ENCODE measurements at places on chromosomes 11 and 22.

GRCh38 chr22:23213581-23214334, 33.4 kb downstream of the BCR start:
- no peak for DNase-seq

DNA sequence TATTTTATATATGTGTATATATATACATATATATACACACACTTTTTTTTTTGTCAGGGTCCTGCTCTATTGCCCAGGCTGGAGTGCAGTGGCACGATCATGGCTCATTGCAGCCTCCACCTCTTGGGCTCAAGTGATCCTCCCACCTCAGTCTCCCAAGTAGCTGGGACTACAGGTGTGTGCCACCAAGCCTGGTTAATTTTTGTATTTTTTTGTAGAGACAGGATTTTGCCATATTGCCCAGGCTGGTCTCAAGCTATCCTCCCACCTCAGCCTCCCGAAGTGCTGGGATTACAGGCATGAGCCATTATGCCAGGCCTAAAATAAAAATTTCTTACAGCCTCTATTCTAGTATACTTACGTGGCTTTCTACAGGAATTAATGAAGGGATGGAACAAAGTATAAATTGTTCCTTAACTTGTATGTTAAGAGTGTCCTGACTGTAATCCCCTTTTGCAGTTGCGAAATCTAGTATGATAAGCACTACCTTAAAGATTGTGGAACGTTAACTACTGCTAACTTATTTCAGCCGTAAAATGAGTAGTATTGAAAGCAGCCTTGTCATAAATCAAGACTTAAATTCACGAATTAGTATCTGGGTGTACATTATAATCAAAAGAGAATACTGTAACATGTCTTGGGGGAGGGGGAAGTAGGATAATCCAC, 2.1 kb downstream of the TRAF6 start:
- no peak for DNase-seq

- no peak for DNase-seq
These were observed 10.0 kb downstream of the CD6 start for GRCh38 chr11:60981515-60981914.

DNA sequence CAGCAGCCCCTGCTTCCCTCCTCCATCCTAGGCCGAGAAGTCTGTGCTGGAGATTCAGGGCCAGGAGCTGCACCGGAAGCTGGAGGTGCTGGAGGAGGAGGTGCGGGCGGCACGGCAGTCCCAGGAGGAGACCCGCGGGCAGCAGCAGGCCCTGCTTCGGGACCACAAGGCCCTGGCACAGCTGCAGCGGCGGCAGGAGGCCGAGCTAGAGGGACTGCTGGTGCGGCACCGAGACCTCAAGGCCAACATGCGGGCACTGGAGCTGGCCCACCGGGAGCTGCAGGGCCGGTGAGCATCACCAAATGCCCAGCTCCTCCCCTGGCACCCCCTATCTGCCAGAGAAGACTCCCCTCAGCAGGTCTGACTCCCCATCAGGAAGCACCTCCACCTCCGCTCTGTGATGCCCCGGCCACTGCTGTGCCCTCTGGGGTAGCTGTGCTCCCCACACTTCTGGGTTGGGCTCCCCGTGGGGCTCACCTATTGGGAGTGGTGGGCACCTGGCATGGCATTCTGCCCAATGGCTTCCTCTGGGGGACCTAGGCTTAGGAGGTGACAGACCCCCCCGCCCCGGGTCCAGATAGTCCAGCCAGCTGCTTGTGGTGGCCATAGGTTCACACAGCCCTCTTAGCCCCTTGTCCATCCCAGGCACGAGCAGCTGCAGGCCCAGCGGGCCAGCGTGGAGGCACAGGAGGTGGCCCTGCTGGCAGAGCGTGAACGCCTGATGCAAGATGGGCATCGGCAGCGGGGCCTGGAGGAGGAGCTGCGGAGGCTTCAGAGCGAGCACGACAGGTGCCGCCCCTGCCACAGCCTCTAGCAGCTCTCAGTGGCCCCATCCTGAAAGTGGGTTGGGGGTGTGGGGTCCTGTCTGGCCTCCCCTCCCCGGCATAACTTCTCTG, 6.6 kb upstream of the RPS6KA4 start:
- DNase-seq: no peak

DNA sequence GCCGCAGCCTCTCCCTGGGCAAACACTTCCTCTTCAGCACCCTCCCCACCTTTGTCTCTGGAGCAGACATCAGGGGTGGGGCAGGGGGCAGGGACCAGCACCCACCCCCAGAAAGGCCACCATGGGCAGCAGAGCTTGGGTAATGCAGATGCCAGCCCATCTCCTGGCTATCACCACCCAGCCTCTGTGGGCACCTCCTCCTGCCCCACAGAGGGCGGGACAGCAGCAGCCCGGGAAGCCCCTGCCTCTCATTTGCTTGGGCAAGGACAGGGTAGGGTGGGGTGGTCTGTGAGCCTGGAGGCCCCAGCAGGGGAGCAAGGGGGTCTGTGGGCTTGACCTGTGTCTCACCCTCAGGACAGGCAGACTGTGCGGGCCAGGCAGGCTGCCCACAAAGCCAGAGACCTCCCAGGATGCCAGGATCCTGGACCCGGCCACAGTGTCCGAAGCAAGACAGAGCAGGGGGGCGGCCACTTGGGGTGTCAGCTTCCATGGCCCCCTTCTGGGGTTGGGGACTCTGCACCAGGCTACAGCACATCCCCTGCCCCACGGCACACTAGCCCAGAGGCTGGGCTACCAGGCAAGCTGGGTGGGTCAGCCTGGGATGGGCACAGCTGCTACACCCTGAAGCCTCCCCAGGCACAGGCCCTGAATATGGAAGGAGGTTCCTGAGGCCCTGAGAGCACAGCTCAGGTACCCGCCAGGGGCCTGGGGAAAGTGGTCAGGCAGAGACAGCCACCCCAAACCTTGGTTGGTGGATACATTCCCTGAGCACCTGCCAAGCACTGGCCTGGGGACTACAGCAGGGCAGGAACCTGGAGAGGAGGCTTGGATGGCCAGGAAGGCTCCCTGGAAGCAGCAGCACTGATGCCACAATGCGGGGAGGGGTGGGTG, 4.5 kb downstream of the RNH1 start:
- no peak for DNase-seq

- DNase-seq: no peak
These were observed 26.7 kb upstream of the PRSS23 start for GRCh38 chr11:86773513-86774252.

DNA sequence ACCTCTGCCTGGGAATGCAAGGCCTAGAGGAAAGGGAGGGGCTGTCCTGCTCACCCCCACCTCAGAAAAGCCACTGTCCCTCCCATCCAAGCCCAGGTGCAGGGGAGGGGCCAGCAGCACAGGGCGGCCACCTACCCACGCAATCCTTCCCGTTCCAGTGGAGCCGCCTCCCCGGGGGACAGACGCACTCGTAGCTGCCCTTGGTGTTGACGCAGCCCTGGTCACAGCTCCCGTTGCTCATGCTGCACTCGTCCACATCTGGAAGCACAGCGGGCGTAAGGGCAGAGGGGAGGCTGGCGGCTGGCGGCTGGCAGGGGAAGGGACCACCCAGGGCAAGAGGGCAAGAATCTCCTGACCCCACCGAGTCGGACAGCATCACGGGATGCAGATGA, 40.3 kb upstream of the TTLL12 start:
- DNase-seq: no peak

DNA sequence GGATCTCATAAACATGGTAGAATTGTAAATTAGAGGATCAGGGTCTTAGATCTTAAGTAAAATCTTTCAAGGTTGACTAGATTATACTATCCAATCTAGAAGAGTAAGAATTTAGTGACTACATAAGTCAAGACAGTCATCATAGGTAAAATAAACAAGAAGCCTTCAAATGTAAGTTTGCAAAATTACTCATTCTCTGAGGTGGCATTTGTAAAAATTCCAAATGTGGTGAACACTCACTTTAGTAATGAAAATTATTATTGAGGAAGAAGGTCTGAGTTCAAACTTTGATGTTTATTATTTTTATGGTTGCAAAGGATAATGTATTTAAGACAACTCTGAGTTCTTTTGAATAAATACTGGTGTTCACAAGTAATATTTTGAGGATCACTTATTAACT, 4.6 kb downstream of the HYLS1 start:
- no peak for DNase-seq

- no peak for DNase-seq
These were observed 6.6 kb upstream of the KLHL35 start for GRCh38 chr11:75439495-75440120.

GRCh38 chr11:15073361-15074205, at the start of gene CALCB:
TSS of gene CALCB (plus strand) at chr11:15073593. CDS start at chr11:15074719, 1,126 bp downstream.
- DNase-seq: no peak

DNA sequence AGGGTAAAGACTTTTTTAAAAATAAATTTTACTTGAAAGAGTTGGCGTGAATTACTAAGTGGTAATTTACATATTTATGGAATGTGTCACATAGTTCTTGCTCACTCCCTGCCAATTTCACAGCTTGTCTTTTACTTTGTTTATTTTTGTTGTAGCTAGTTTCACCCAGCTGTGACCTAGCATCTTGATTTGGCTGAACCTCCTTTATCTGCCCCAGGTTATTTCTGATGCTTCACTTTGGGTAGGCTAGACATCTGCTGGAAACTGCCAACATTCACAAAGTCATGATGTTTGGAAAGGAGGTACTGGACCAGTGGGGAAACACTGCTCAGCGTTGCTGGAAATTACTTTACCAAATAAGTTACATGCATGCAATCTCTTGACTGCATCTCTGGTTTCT, 1676.0 kb upstream of the RAG2 start:
- DNase-seq: no peak

DNA sequence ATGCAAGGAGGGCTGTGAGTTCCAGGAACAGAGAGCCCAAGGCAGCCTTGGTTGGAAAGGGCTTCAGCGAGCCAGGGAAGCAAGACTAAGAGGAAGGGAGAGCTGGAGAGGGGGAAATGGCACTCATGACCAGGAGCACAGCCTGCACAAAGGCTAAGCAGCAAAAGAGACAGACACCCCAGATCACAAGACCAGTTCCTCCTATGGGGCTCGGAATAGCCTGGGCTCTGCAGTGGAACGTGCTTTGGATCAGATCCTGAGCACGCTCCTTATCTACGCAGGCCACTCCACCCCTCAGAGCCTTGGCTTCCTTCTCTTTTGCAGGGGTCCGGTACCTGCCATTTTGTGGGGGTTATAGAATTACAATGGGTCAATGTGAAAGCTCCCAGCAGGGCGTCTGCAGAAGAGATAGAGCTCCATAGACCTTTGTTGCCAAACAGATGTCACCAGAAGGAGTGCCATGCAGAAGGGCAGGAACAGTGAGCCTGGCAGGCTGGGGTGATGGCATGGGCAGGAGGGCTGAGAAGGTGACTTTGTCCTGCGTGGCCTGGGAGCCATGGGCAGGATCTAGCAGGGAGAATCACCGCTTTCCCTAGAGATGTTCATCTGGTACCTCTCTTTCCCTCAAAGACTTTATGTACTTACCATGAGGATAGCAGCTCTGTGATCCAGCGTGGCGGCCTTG, 33.8 kb downstream of the ZC3H7B start:
- DNase-seq: no peak

DNA sequence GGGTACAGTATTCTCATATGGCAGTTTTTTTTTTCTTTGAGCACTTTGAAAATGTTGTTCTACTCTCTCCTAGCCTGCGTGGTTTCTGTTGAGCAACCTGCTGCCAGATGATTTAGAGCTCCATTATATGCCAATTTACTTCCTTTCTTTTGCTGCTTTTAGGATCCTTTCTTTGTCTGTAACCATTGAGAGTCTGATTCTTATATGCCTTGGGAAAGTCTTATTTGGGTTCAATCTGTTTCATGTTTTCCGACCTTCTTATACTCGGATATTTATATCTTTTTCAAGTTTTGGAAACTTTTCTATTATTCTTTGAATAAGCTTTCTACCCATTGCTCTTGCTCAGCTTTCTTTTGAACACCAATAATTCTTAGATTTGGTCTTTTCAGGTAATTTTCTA, 138.1 kb upstream of the RAG2 start:
- no peak for DNase-seq

- DNase-seq: no peak
These were observed 140.0 kb downstream of the TBC1D22A start for GRCh38 chr22:46902436-46902835.

- no peak for DNase-seq
These were observed 49.1 kb downstream of the ARRB1 start for GRCh38 chr11:75302371-75302770.

Measured in activated CD4-positive, CD25-positive, alpha-beta regulatory T cell (primary cell).